ENCODE measurements at places on chromosomes 5 and 9.

DNA sequence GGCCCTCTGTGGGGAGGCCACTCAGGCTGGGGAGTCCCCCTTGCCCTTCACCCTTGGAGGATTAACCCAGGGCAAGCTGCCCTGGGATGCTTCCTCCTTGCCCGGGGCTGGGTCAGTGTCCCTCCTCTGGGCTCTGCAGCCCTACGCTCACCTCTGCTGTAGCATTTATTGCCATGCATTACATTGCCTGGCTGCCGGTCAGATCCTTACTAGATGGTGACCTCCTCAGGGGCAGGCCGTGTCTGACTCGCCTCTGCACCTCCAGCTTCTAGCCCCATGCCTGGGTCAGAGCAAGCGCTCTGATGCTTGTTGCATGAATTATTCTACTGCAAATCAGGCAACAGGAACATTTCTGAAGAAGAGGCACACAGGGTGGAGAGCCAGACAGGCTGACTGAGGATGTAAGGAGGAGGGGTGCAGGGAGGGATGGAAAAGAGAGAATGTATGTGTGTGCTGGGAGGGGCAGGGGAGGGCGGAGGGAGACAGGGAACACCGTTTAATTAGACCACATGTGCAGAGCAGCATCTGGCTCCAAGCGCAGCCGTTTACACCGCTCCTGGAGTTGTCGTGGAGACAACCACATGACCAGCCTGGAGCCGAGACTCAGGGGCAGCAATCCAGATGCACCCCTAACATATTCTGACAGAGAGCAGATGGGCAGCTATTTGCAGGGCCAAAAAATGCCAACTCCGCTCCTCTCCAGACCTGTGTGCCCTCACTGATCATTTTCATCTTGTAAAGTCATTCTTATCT is 117.0 kb downstream of the CRB2 start:
- no peak for DNase-seq

GRCh38 chr5:168790002-168790635 is 211.0 kb upstream of the PANK3 start:
- DNase-seq: no peak

DNA sequence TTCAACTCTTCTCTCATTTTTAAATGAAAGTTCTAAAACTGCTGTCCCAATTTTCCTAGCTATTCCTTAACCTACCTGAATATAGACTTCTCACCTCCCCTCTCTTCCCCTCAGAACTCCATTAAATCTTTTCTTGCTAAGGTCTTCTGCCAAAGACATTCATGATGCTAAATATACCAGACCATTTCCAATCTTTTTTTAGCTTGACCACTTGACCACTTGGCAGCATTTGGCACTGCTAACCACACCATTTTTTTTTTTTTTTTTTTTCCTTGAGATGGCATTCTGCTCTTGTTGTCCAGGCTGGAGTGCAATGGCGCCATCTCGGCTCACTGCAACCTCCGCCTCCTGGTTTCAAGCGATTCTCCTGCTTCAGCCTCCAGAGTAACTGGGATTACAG is 3.6 kb upstream of the ZNF131 start:
- DNase-seq: no peak

- no peak for DNase-seq
Observed at GRCh38 chr9:128389395-128390149, 18.4 kb downstream of the URM1 start.

DNA sequence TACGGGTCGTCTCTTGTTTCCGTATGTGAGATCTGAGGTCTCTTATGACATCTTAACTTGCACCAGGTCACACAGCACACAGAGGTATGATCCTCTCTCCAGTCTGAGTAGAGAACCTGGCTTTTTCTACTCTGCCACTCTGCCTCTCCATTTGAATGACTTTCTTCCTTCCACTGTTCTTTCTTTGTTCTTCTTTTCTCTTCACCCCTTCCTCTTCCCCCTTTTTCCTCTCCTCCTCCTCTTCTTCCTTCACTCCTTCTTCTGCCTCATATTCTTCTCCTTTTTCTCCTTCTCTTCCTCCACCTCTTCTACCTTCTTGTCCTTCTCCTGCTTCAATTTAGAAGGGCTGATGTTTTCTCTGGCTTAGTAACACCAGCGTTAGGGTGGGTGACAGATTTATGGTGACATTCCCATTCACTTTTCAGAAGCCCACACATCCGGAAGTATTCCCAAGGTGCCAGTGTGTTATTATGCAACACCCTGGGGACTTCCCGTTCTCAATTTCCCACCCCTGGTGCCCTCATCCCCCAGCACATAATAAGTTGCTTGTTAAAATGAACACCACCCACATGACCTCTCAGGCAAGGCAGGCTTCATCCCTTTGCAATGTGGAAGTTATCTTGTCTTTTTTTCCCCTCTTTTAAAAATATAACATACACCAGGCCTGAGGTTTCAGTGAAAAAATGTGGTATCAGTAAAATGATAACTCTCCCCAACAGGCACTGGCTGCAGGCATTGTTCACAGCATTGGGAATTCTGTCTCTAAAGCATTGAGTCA is 122.0 kb downstream of the PAPPA start:
- no peak for DNase-seq

- no peak for DNase-seq
Observed at GRCh38 chr5:80755626-80756025, 100.8 kb upstream of the DHFR start.

- DNase-seq: no peak
Observed at GRCh38 chr9:88173378-88173999, 35.2 kb upstream of the SPATA31C2 start.

DNA sequence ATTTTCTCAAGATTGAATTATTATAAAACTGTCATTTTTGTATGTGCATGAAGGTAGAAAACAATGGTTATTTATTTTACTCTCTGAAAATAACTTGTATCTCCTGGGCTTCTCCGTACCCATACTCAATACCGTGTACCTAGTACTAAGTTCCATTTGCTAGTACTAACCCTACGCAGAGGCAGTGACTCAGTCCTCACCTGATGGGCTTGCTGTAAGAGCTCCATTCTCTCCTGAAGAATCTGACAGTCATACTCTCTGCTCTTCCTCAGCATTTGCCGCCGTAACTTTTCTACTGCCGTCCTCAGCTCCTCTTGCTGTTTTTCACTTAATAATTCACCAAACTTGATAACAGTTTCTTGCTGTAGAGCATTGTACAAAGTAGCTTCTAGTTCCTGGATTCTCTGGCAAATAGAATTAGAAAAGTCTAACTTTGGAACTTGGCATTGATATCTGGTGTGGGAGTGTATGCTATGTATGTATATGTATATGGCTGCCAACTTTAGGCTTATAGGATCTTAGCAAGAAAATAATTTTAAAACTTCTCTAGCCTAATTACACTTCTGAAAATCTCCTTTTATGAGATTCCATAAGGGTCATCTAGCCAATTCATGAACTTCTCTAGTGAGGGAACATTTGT is 108.0 kb upstream of the DPYSL3 start:
- no peak for DNase-seq

GRCh38 chr9:81150016-81150625 is 539.2 kb downstream of the TLE1 start:
- DNase-seq: no peak

DNA sequence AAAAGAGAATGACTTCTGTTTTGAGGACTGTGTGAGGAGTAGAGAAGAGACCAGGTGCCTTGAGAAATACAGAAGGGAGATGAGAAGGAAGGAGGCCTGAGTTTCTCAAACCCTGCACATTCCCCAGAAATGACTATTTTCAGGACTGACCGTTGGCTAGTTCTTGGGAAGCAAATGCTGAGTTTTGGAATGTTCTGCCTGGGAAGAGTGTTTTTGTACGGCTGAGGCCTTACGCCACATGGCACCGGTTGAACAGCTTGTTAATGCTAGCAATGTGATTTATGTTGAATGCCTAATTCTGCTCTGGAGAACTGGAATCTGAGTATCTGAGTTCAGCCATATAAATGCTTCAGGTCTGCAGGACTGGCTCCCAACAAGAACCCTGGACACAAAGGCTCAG is 152.7 kb upstream of the ADAMTS16 start:
- no peak for DNase-seq

DNA sequence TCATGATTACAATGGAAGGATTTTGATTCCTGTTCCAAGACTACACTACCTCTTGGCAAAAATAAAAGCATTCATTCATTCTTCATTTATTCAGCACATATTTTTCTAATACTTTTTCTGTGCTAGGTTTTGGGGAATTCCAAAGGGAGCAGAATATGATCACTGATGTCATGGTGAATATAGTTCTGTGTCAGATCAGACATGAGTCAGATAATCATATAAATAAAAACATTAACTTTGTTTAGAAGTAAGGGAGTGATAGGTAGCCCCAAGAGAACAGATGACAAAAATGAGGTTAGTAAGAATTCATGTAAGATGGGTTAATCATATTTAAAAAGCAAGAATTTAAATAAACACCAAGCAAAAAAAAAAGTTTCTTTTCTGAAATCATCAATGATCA is 94.1 kb upstream of the RANBP6 start:
- DNase-seq: no peak

DNA sequence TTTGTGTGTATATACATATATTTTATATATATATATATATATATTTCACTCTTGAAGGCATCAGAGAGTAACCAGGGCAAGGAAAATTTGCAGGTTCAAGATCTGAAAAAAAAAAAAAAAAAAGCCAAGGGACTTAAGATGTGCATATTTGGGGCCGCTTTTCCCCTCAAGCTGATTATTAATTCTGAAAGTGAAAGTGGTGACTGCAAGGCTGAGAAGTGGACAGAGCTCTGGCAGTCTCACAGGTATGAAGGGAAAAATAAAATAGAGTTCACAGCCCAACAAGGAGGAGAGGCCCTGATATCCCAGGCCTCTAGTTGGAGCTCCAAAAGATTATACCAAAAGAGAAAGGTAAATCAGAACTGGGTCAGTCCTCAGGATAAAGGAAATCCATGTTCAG is 234.4 kb upstream of the GAS1 start:
- DNase-seq: no peak

DNA sequence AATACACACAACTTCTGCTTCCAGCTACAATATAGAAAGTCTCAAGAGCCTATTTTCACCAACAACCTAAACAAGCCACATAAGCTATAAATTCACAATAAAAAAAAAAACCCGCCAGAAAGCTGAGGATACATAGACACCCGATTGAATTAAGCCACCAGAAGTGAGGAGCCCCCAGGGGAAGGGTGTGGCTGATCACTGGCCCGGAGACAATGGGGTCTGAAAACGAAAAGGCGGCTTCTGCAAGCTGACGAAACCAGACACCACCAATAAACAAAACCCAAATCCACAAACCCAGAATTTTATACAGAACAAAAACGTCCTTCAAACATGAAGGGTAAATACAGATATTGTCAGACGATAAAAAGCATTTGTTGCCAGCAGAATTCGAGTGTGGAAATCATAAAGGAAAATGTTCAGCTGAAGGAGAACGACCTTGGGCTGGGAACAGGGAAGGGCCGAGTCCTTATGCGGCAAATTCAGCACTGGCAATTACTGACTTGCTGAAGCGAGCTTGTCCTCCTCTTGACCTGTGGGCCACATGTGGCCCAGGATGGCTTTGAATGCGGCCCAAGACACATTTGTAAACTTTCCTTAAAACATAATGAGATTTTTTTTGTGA is 39.6 kb upstream of the CEP72 start:
- peak; percentile 70 for DNase-seq

- no peak for DNase-seq
Observed at GRCh38 chr5:30928956-30929355, 264.5 kb upstream of the CDH6 start.

DNA sequence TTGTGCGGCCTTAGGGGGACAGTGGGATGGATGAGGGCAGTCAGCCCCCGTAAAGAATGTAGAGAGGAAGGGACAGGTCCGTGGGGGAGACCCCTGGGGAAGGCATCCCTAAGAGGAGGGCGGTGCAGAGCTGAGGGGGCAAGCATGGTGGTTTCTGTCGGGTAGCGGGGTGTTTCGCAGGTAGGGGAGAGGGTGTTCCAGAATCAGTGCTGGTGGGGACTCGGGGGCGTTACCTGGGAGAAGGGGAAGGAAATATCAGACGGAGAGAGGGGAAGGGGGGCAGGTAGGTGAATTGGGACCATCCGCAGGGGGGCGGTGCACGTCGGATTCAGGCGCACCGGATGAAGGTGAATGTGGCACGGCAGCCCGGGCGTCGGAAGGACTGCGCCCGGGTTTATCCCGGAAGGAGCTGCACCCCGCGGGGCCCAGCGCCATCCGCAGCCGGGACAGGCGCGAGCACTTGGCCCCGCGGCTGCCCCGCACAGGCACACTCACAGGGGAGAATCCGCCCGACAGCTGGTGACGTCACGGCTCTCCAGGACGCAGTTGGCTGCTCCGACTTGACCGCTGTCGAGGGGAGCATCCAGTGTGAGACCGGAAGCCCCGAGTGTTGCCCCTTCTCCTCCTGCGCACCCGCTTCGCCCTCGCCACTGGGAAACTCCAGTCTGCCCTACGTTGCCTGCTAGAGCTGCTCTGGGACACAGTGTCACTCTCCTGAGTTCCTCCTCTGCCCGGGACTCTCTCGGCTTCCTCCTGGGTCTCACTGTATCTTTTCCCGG is 1.3 kb downstream of the CD72 start:
- no peak for DNase-seq

GRCh38 chr5:43432486-43433375 is 20.5 kb upstream of the CCL28 start:
- peak; percentile 50 for DNase-seq

DNA sequence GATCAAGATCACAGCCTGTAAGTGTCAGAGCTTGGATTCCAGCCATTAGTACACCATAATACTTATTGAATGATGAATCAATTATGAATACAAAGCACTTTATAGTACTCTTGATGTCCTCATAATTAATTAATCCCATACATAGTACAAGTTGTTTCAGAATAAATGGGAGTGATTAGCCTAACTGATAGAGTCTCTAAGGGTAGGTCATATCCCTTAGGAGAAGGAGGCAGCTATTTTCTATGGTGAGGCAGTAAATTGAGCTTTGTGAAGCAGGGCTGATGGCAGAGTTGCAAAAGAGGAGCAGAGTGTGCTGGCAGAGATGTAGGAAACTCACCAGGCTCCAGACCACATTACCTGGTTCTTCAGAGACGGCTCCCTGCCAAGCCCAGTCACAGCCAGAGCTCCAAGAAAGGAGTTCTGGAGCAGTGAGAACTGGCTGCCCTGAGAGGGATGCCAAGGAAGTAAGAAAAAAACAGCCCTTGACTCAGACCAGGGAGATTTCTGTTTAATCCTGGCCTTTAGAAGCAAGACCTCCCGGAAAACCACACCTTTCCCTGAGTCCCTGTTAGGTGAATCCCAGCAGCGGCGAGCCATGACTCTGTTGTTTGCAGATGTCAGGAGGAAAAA is 112.9 kb downstream of the SH3TC2 start:
- DNase-seq: no peak

- DNase-seq: no peak
Observed at GRCh38 chr5:133480866-133481265, 131.5 kb downstream of the FSTL4 start.

- DNase-seq: no peak
Observed at GRCh38 chr9:96040591-96041461, 165.3 kb downstream of the ERCC6L2 start.

DNA sequence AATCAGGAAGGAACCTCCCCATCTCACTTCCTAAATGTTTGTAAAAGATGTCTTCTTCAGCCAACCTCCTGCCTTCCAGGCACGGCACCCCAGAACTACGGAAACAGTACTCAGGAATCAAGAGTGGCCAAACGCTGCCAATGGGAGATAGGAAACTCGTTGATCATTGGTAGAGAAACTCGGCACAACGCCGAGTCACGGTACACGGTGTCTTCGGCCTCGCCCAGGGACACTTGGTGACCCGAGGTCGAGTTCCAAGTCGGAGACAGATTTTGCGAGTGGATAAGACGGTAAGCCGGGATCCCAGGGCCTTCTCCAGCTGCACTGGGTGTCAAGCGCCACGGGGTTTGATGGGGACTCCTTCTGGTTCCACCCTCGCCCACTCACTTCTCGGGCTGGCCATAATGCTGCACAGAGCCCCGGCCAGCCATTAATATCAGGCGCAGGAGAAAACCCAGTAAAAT is 343 bp downstream of the KIAA0825 start:
- DNase-seq: no peak
